ENCODE measurements at places on chromosomes 3 and 15. TPM values are rescaled to one million over a fixed set of nuclear protein-coding genes. Genes with fewer than 3 reads are reported as not detected.

The SNAP23 gene
- 62.4 TPM for total RNA-seq

DNA sequence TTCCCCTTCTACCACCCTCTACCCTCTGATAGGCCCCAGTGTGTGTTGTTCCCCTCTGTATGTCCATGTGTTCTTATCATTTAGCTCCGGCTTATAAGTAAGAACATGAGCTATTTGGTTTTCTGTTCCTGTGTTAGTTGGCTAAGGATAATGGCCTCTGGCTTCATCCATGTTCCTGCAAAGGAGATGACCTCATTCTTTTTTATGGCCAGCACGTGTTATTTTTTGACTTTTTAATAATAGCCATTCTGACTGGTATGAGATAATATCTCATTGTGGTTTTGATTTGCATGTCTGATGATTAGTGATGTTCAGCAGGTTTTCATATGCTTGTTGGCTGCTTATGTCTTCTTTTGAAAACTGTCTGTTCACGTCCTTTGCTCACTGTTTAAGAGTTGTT lies 63.1 kb upstream of the NPHP3 start:
- DNase-seq = no peak

DNA sequence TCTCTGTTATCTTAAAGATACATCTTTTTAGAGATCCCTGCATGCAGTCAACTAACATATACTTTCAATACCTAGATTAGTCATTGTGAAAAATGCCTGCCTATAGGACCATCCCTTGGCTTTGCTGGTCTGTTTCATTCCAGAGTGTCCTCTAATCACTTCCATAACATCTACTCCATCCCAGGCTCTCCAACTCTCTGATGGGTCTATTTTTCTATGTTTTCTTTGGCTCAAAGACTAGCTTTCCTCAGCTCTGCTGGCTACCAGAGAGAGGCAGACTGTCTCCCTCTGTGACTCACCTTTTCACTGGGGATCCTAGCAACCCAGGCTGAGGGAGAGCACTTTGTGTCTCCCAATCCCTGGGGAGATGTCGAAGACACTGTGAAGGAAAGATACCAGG lies 547.7 kb upstream of the MCTP2 start:
- DNase-seq = no peak

DNA sequence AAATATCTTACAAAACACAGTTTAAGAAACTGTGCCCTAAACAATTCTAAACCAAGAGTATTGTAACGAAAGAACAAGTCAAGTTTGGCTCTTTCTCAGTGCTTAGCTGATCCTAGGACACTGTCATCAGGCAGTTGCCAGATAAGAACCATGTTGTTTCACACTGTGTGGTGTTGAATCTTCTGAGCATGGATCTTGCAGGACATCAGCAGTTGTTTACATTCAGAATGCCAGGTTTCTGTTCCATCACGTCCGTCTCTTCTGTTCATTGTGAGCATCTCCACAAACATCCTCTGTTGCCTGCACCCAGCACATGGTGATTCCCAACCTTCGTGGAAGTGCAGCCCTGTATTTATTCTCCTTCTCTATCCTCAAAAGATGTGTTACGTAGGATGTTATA lies 67.9 kb downstream of the DCUN1D1 start:
- DNase-seq = no peak

DNA sequence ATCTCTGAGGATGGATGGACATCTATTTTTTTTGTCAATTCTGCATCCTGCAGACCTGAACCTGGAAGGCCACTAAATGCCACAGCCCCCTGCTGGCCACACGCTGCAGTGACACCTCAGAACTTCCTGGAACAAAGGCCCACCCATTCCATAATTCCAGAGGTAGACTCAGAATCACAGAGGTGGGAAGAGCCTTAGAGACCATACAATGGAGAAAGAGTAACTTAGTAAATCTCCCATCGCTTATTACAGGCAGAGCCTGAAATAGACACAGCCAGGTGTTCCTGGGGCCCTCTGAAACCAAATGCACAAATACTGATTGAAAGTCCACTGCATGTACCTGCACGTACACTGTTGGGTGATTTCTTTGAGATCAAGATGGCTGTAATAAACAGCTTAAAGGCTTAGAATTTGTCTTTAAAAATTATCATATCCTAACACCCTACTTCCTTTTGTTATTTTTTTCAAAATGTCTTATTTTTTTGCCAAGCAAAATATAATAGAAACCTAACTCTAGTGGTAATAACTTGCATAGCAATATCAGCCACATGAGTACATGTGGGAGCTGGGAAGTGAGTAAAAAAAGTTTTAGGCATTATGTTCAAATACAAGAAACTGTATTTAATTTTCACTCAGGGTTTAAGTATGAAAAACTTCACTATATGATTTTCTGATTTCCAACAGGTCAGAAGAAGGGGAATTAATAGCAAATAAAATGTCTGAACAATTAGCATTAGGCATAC lies 62.7 kb downstream of the EOMES start:
- DNase-seq = peak; percentile 33

GRCh38 chr15:38687775-38688495 lies 123.3 kb upstream of the RASGRP1 start:
- no peak for DNase-seq

GRCh38 chr15:86743283-86743903 lies 663.7 kb downstream of the AGBL1 start:
- peak; percentile 36 for DNase-seq

- DNase-seq = no peak
Observed at GRCh38 chr3:8555113-8555661, 53.6 kb downstream of the LMCD1 start.

DNA sequence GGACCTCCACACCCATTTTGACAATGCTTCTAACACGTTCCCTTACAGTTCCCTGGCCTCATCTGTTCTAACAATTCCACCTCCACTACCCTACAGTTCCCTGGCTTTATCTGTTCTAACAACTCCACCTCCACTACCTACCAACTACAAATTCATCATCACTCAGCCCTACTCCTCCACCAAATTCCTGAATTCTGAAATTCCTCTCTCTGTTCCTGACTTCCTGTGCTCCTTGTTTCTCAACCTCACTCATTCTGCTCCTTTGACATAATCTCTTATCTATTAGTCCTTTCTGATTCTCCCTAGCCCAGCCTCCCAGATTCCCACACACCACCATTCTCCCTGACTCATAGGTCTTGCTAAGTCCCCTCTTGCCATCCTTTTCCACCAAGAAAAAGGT lies 22.5 kb downstream of the UPK1B start:
- DNase-seq = no peak

GRCh38 chr3:197093871-197094270 lies 64.3 kb upstream of the MELTF start:
- no peak for DNase-seq

The CD200R1 gene
- 1.6 TPM for total RNA-seq

The KCNH8 gene
- total RNA-seq = 0.92 TPM

The IGSF10 gene
- total RNA-seq = 0.89 TPM

GRCh38 chr3:9491506-9491905 lies 62.1 kb downstream of the LHFPL4 start:
- no peak for DNase-seq

The DLL4 gene
- total RNA-seq = 14.0 TPM

DNA sequence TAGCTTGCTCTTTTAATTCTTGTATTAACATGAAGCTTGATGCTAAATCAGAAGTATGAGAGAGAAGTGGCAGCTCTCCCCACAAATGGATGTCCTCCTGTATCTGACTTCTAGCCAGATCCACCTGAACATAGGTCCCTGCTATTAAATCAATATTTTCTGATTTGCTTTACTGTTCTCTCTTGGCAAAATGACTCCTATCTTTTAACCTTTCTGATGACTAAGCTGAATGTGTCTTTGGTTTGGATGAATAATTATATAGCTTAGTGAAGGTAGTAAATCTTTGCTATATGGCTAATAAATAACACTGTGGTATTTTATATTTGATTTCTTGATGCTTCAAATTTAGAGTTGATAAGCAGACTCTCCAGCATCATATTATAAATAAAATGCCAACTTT lies 28.3 kb upstream of the ARL14 start:
- DNase-seq = no peak

- peak; percentile 40 for DNase-seq
Observed at GRCh38 chr3:97821287-97821773, 481 bp upstream of the CRYBG3 start.

DNA sequence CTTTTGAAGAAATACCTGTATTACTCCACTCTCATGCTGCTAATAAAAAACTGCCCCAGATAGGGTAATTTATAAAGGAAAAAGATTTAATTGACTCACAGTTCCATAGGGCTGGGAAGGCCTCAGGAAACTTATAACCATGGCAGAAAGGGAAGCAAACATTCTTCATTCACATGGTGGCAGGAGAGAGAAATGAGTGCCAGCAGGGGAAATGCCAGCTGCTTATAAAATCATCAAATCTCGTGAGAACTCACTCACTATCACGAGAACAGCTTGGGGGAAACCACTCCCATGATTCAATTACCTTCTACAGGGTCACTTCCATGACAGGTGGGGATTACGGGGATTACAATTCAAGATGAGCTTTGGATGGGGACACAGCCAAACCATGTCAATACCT lies 18.7 kb downstream of the MFSD1 start:
- DNase-seq = no peak

GRCh38 chr15:76058714-76059319 lies 968 bp upstream of the TMEM266 start:
- no peak for DNase-seq

DNA sequence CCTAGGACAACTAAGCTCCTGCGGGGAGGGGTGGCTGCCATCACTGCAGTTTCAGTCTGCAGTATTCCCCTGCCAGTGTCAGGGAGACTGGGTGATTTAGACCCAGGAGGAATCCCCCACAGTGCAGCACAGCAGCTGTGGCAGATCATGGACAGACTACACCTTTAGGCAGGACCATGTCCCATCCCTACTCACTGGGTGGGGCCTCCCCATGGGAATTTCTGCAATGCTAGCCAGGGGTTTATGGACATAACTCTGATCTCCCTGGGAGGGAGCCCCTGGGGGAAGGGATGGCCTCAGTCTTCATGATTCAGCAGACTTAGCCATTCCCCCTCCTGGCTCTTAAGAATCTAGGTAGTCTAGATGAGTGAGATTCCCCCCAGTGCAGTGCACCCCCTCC lies 130.1 kb upstream of the STAC start:
- DNase-seq = no peak

DNA sequence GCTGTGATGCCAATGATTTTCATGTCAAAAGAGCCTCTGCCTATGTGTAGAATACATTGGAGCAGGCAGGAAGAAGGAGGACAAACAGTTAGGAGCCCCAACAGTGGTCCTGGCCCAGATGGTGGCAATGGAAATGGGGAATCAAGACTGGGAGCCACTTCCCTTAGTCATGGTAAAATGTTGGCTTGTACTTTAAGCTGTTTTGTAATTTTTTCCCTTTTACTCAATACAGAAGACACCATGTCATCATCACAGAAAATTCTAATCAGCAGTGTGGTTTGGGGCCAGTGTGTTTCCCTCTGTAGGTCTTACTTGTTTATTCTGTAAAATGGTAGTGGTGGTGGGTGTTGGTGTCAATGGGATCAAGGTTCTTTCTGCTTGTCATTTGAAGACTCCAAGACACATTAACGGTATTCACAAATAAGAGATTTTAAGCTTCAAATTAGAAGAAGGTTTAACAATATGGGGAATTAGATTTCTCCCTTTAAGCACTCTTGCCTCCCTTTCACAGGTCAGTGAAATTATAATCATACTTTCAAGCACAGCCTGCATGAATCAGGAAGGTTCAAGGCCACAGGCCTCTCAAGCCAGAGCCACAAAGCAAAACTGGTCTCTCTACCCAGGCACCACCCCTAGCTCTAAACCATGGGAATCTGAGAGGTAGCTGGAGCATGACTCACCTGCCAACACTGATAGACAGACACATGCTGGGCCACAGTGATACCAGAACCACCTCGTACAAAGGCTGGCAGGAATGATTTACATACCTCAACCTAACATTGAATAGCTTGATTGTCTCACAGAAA lies 24.9 kb downstream of the SIAH2 start:
- no peak for DNase-seq

The ERICH6 gene
- not detected for total RNA-seq

The PPP1R14D gene
- total RNA-seq = 153 TPM

GRCh38 chr3:7290077-7290825 lies 429.3 kb downstream of the GRM7 start:
- no peak for DNase-seq

GRCh38 chr3:125110016-125110875 lies 54.4 kb upstream of the HEG1 start:
- DNase-seq = no peak

- DNase-seq = no peak
Observed at GRCh38 chr15:77702211-77702957, 69.7 kb upstream of the LINGO1 start.

The PLA2G4B gene
- total RNA-seq = 3.4 TPM

The ZNF717 gene
- total RNA-seq = 9.3 TPM

DNA sequence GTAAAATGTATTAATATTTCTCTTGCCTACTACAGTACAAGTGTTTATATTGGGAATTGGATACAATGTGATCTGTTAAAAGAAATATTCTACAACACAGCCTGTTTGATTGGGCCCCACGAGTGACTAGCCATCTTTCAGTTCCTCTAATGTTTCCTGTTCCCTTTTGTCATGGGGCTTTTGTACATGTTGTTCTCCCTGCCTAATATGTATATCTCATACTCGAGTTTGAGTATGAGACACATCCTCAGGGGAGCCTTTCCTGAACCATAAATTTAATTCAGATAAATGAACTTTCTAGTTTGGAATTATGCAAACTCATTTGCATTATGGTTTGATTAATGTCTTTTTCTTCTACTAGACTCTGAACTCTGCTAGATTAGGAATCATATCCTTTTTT lies 65.5 kb downstream of the MEF2A start:
- no peak for DNase-seq

The TNIK gene
- 32.1 TPM for total RNA-seq

The SOX2 gene
- 0.21 TPM for total RNA-seq
